Astrocyte (in vitro differentiated cells and primary cell): ENCODE measurements at places on chromosomes 2 and 18. TPM values are rescaled to one million over a fixed set of nuclear protein-coding genes. Genes with fewer than 3 reads are reported as not detected.

- no peaks in the 10 kb centered on the region for H3K27me3 ChIP-seq
- DNase-seq, result no peak
- H3K36me3 ChIP-seq, result no peaks in the 10 kb centered on the region
- no peak overlapping the region for H3K27ac ChIP-seq
Measured at GRCh38 chr2:240407090-240407489, 28.4 kb upstream of the GPC1 start.

- peaks cover 53% of the 10 kb centered on the region for H3K4me1 ChIP-seq
- peak overlapping the region; percentile 54 for H3K27ac ChIP-seq
- peak overlapping the region; percentile 12 for H3K4me3 ChIP-seq
- H3K36me3 ChIP-seq, result no peaks in the 10 kb centered on the region
- DNase-seq, result peak; percentile 92
Measured at GRCh38 chr2:109331896-109332848, 203.2 kb downstream of the SH3RF3 start.

GRCh38 chr2:11260979-11261378 lies 83.5 kb downstream of the ROCK2 start:
- no peak overlapping the region for H3K4me3 ChIP-seq
- no peak for DNase-seq

GRCh38 chr2:151040039-151040438 lies 221.6 kb downstream of the RBM43 start:
- H3K27me3 ChIP-seq, result no peaks in the 10 kb centered on the region
- H3K36me3 ChIP-seq, result no peaks in the 10 kb centered on the region
- H3K27ac ChIP-seq, result no peak overlapping the region
- peak; percentile 52 for DNase-seq

DNA sequence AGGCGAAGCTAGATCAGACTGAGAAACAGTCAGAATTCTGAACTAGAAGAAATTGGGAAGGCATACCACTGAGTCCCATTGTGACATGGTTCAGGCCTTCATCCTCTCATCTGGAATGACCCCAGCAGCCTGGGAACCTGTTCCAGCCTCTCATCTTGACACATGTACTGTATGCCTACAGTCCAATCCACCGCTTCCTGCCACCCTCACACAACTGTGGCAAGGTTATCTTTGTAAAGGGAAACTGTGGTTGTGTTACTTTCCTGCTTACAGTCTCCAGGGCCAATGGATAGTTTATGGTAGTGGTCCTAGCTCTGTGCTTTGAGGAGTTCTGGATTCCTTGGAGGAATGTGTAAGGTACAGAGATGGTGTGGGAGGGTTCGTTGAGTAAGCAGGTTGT lies 296.9 kb upstream of the TRIB2 start:
- H3K27ac ChIP-seq, result no peak overlapping the region
- H3K27me3 ChIP-seq, result no peaks in the 10 kb centered on the region
- no peak for DNase-seq
- no peaks in the 10 kb centered on the region for H3K4me1 ChIP-seq

DNA sequence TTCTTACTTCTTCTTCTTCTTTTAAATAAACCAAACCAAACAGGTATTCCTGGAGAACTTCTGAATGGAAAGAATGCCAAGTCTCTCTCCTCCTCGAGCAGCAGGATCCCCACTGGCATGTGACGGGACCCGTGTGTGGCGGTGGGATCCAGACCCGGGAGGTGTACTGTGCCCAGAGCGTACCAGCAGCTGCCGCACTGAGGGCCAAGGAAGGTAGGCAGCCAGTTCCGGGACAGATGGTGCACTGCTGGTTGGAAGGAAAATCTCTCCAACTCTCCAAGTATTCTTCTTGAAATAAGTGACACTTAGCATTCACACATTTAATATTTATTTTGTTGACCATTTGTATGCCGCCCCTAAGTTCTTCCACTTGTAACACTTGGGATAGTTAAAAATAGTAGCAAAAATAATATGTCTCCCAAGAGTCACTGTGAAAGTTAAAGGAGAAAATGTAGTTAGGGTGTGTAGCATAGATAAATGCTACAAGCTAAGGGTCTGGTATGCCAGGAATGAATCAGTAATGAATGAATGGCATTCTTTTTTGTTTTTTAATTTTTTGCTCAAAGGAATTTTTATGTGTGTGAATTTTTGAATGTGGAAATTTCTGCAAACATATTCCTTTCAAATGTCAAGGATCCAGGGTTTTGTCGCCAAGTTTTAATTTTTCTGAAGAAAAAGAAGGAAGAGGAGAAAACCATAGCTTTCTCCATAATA lies 349.9 kb downstream of the THSD7B start:
- no peaks in the 10 kb centered on the region for H3K36me3 ChIP-seq
- no peak for DNase-seq
- H3K4me1 ChIP-seq, result peaks cover 9% of the 10 kb centered on the region
- H3K27me3 ChIP-seq, result no peaks in the 10 kb centered on the region
- no peak overlapping the region for H3K27ac ChIP-seq

Gene HOXD8
- total RNA-seq, result not detected in 2 replicates

Gene FNDC4
- total RNA-seq, result 6.9 and 7.3 TPM in 2 replicates

DNA sequence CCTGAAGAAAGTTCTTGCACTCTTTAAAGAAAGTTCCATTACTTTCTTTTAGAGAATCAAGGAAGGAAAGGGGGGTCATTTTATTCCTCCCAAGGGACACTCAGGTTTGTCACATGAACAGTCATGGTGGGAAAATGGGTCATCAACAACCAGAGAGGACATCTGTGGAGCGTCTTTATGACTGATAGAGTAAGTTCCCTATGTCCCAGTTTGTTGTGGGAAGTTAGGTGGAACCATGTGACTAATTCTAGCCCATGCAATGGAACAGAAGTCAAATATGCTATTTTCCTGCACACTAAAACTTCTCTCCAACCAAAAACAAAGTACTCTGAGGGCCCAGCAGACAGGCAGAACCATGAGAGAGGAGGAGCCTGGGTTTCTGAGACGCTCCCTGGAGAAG lies 165.6 kb upstream of the SERTAD2 start:
- H3K27me3 ChIP-seq, result no peaks in the 10 kb centered on the region
- no peaks in the 10 kb centered on the region for H3K36me3 ChIP-seq
- no peak for DNase-seq
- no peaks in the 10 kb centered on the region for H3K4me1 ChIP-seq

GRCh38 chr2:84878459-84878858 lies 2.4 kb downstream of the TRABD2A start:
- DNase-seq, result no peak
- no peak overlapping the region for H3K27ac ChIP-seq
- peaks cover 21% of the 10 kb centered on the region for H3K4me1 ChIP-seq
- H3K36me3 ChIP-seq, result no peaks in the 10 kb centered on the region

GRCh38 chr2:130286983-130287655 lies 55.6 kb upstream of the IMP4 start:
- no peak for DNase-seq
- no peak overlapping the region for H3K27ac ChIP-seq
- no peak overlapping the region for H3K4me3 ChIP-seq
- no peaks in the 10 kb centered on the region for H3K4me1 ChIP-seq

- H3K4me1 ChIP-seq, result no peaks in the 10 kb centered on the region
- H3K36me3 ChIP-seq, result no peaks in the 10 kb centered on the region
- H3K27me3 ChIP-seq, result no peaks in the 10 kb centered on the region
- H3K27ac ChIP-seq, result no peak overlapping the region
- DNase-seq, result no peak
Measured at GRCh38 chr2:119630121-119630520, 48.9 kb upstream of the TMEM177 start.

GRCh38 chr2:192043216-192043870 lies 151.4 kb downstream of the TMEFF2 start:
- no peaks in the 10 kb centered on the region for H3K27me3 ChIP-seq
- no peak overlapping the region for H3K27ac ChIP-seq
- H3K4me1 ChIP-seq, result no peaks in the 10 kb centered on the region
- H3K36me3 ChIP-seq, result no peaks in the 10 kb centered on the region

GRCh38 chr18:32383050-32383819 lies 87.4 kb downstream of the GAREM1 start:
- H3K36me3 ChIP-seq, result no peaks in the 10 kb centered on the region
- H3K27me3 ChIP-seq, result no peaks in the 10 kb centered on the region
- H3K4me1 ChIP-seq, result peaks cover 12% of the 10 kb centered on the region
- H3K27ac ChIP-seq, result peak overlapping the region; percentile 87
- DNase-seq, result peak; percentile 91
- H3K4me3 ChIP-seq, result no peak overlapping the region

Gene CNGA3
- total RNA-seq, result not detected in 2 replicates

GRCh38 chr2:234797566-234798250 lies 154.1 kb upstream of the SH3BP4 start:
- peaks cover 21% of the 10 kb centered on the region for H3K4me1 ChIP-seq
- no peak overlapping the region for H3K27ac ChIP-seq
- peaks cover 2% of the 10 kb centered on the region for H3K27me3 ChIP-seq
- DNase-seq, result no peak

DNA sequence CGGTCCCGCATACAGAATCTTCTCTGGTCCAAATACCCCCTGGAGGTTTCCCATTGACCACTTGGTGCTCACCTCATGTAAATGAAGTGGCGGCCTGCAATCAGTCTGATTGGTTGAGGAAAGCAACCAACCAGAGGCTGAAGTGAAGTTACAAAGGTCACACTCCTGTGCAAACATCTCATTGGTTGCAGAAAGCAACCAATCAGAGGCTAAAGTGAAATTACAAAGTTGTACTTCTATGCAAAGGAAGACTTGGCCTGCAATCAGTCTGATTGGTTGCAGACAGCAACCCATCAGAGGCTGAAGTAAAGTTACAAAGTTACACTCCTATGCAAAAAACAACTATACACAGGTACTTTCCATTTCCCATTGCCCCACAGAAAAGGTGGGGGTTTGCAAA lies 2.5 kb upstream of the SP100 start:
- H3K36me3 ChIP-seq, result no peaks in the 10 kb centered on the region
- no peak overlapping the region for H3K4me3 ChIP-seq
- H3K27ac ChIP-seq, result no peak overlapping the region
- no peak for DNase-seq
- H3K4me1 ChIP-seq, result peaks cover 28% of the 10 kb centered on the region
- no peaks in the 10 kb centered on the region for H3K27me3 ChIP-seq

DNA sequence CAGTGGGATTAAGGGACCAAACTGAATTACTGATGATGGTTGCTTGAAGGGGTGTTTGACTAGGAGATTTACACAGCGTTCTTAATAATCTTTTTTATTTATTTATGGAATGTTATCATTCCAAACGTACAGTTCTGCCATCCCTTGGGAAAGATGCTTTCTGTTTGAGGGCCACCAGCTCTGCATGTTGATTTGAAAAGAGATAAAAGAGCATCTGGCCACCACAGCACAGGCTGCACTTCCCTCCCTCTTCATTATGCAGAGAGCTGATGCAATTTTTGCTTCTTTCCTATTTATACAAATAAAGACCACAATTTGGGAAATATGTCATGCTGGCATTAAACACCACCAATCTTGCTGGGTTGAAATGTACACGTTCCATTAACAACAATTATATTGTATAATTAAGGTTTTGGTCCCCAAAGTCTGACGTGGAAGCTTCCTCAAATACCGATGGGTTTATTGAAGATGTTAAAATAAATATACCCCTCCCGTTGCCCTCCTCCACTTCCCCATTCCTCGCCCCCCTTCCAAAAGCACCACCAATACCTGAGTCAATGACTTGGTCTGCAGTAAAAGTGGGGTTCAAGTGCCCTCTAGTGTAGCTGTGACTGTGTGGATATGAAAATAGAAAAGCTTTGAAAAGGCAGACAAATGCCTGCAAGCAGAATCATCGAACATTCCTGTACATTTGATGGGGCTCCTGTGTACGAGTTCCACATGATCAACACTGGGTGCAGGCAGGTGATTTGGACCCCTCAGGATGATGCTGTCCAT lies 211.9 kb downstream of the HRH4 start:
- no peak for DNase-seq
- no peak overlapping the region for H3K27ac ChIP-seq
- H3K36me3 ChIP-seq, result no peaks in the 10 kb centered on the region

Gene VAMP5
- total RNA-seq, result 17.1 and 17.6 TPM in 2 replicates

DNA sequence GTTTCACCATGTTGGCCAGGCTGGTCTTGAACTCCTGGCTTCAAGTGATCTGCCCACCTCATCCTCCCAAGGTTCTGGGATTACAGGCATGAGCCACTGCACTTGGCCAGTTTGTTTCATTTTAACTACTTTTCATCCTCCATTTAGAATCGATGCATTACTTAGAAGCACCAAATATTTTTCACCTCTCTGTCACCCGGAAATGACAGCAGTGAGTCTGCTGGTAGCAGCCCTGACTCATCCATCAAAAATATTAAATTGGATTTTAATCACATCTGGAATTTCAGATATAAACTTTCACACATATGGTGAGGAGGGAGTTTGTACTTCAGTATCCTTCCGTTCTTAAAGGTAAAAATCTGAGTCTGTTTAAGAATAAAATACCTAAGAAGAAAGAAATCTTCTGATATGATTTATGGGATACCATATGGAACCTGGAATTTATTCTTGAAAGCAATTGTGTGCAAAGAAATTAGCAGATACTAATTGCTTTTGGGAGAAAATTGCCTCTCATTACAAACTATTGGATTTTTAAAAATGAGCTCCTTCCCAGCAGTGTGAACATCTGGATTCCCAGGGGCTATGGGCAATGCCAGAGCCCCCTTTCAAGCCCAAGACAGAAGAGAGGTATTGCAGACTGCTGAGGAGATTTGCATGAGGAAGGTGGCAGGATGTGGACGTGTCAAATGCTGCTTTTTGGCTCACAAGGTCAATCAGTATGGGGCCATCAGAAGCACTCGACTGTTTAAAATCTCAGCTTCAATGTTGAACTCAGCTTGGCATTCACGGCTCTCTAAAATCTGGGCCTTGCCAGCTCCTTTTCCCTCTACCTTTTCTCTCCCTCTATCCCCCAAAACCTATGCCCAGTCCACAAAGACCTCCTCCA lies 279.5 kb upstream of the SIX2 start:
- peaks cover 6% of the 10 kb centered on the region for H3K4me1 ChIP-seq
- DNase-seq, result peak; percentile 51
- H3K27ac ChIP-seq, result no peak overlapping the region
- no peaks in the 10 kb centered on the region for H3K36me3 ChIP-seq
- H3K27me3 ChIP-seq, result no peaks in the 10 kb centered on the region

- H3K4me3 ChIP-seq, result no peak overlapping the region
- H3K36me3 ChIP-seq, result no peaks in the 10 kb centered on the region
- peak; percentile 22 for DNase-seq
- no peak overlapping the region for H3K27ac ChIP-seq
Measured at GRCh38 chr2:68925295-68925896, 27.3 kb downstream of the GKN2 start.

Gene UGT1A4
- not detected in 2 replicates for total RNA-seq

DNA sequence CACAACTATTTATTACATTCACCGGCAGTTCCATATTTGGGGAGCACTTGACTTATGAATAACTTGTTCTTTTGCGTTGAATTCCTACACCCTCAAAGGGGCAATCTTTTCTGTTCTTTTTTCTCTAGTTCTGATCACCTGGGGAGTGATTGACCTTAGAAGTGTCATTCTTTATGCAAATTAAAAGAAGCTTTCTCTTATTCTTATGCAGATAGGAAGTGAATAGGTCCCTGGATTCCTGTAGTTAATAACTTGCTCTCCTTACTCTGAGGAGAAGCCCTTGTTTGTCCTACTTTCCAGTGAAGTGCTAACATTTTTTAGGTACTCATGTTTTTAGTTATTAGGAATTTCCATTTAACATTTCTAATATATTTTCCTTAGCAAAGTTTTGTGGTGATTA lies 569.8 kb upstream of the LRRTM1 start:
- no peaks in the 10 kb centered on the region for H3K4me1 ChIP-seq
- H3K27ac ChIP-seq, result no peak overlapping the region
- no peaks in the 10 kb centered on the region for H3K36me3 ChIP-seq
- H3K27me3 ChIP-seq, result no peaks in the 10 kb centered on the region

Gene STAT4
- 1.6 and 2.3 TPM in 2 replicates for total RNA-seq
